ENCODE measurements at places on chromosomes 2 and 18.

DNA sequence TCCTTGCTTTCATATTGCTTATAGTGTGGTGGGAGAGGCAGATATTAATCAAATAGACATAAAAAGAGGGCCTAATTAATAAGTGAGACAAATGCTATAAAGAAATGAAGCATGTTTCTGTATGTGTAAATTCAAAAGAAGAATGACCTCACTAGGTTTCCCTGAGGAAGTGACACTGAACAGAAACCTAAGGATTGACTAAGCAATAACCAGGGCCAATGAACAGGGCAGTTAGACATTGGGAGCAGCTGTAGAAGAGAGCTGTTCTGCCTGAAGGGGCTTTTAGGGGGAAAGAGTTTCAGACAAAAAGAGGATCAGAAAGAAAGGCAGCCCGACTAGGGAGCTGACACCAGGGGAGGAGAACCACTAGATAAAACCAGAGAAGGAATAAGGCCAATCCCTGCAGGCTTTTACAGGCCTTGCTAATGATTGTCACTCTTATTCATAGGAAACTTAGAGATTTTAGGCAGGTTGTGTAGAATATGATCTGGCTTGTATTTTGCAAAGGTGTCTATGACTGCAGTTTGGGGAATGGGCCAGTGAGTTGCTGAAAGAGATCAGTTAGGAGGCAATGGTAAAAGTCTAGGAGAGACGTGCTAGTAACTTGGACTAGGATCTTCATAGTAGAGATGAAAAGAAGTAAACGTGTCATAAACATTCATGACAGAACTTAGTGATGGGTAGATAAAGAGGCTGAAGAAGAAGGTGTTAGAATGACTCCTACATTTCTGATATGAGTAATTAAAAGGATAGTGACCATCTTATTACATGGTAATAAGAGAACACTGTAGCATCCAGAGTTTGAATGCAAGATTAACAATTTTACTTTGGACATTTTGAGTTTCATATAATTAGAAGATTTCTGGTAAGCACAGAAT, 26.8 kb upstream of the NABP1 start:
- no peak for DNase-seq

- DNase-seq: no peak
These were observed 42.1 kb upstream of the ERMN start for GRCh38 chr2:157367704-157368103.

GRCh38 chr2:121409966-121410365, 120.7 kb upstream of the RNU4ATAC start:
- no peak for DNase-seq

DNA sequence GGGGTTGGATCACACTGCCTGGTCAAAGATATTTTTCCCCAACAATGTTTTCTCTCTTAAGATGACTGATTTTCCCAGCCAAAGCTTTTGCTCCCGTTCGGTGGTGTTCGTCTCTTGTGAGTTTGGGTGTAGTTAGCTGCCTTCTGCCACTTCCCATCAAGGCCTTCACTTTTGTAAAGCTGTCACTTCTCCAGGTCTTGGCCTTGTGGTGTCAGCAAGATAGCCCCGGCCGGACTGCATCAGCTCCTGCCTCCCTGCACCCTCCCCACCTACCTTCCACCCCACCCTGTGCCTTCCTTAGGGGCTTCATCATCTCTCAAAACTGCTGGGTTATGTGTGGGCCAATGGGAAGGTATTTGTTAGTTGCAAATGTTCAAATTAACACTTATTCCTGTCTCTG, 228.9 kb downstream of the BCL11A start:
- no peak for DNase-seq

DNA sequence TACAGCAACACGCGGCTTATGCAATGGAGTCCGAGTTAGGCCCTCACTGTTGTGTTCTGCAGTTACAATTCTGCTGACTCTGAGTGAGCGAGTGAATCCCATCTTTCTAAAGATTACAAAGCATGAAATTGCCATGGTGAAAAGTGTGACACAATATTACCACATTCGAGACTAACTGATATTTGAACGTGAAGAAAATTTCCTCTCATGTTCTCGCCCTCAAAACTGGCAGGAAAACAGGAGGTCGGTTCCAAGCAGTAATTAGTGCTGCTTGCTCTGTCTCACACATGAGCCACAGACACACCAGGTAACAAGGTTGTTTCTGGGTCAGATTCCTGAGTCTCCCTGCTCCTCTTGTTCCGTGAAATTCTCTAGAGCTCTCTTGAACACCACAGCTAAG, 93.7 kb upstream of the RIOK3 start:
- DNase-seq: no peak

GRCh38 chr18:60894254-60894945, 438.8 kb upstream of the CDH20 start:
- no peak for DNase-seq

- no peak for DNase-seq
These were observed 413.5 kb upstream of the HS6ST1 start for GRCh38 chr2:128731994-128732650.

GRCh38 chr18:2423761-2424160, 147.5 kb downstream of the METTL4 start:
- DNase-seq: no peak

- DNase-seq: no peak
These were observed 3.7 kb downstream of the GPR35 start for GRCh38 chr2:240628808-240629618.

DNA sequence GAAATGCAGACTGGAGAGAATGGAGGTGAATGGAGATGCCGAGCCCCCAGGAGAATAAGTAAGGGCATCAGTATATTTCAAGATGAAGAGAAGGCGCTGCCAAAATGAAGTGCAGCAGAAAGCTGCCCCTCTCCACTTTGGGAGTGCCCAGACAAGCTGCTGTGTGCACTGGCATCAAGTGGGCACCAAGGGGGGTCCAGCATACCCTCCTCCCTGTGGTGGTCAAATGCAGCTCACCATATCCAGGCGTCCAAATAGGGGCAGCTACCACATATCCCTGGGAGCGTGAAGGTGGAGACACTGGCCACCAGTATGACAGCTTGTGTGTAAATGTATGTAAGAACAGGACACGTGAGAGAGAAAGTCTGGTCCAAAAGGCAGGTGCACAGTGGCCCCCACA, 236.6 kb downstream of the KLHL29 start:
- DNase-seq: no peak

- no peak for DNase-seq
These were observed 28.6 kb upstream of the FHL2 start for GRCh38 chr2:105427485-105427884.

- DNase-seq: no peak
These were observed 207.2 kb downstream of the ZBTB7C start for GRCh38 chr18:48202006-48202348.

DNA sequence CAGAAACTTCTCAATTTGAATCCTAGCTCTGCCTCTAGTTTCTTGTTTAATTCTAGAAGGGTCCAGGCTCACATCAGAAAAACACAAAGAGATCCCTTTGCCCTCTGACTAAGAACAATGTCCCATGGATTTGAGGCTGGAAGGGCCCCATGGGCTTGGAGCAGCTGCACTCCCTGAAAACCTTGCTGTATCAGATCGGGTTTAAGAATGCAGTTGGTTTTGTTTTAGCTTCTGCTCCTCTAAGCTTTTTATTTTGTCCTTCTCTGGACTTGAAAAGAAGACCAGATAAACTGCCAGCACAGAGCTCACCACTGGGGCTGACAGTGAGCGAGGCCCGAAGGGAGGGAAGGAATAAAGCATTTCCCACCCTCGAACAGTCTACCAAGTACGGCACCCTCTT, 69.2 kb upstream of the WIPF1 start:
- no peak for DNase-seq

DNA sequence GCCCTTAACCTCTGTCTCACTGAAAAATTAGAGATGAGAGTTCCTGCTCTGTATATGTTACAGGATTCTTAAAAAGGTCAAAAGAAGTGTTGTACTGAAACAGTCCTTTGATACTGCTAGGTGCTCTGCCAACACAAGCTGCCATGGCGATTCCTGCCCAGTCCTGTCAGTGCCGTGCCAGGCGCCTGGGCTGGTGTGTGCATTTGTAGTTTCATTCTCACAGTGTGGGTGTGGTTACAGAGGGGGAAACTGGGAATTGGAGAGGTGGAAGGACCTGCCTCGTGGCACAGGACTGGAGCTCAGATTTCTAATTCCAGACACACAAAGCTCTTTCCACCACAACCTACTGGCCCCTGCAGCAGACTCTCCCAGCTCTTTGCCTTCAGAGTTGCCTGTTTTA, 122.3 kb upstream of the RAB6C start:
- DNase-seq: no peak

GRCh38 chr2:106232638-106233349, 38.7 kb upstream of the UXS1 start:
- no peak for DNase-seq

DNA sequence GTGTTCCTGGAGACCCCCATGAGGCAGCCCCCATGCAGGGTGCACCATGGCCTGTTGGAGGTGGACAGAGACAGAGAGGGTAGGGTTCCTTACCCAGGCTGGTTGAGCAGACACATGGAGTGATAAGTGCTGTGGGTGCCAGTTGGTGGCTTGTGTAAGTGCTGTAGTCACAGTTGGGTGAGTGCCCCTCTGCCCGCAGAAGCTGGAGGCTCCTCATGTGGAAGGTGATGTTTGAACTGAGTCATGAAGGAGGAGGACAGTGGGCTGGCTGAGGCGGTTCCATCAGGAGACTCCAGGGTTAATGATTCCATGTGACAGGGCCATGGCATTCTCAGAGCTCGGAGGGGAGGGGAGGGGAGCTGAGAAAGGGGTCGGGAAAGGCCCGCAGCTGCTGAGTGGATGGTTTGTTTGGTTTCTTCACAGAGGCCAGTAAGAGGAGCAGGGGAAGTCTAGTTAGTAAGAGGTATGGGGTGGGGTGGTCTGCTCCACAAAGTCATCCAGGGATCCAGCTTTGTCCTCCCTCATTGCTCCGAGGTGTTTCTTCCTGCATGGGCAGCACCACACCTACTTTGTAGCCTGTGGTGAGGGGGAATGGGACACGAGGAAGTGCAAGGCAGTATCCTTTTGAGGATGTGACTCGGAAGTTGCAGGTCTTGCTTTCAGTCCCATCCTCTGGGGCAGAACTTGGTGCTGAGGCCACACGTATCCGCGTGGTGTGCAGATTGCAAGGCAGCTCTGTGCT, 13.6 kb downstream of the IMPA2 start:
- no peak for DNase-seq

GRCh38 chr18:46677611-46678010, 20.6 kb upstream of the LOXHD1 start:
- DNase-seq: no peak

DNA sequence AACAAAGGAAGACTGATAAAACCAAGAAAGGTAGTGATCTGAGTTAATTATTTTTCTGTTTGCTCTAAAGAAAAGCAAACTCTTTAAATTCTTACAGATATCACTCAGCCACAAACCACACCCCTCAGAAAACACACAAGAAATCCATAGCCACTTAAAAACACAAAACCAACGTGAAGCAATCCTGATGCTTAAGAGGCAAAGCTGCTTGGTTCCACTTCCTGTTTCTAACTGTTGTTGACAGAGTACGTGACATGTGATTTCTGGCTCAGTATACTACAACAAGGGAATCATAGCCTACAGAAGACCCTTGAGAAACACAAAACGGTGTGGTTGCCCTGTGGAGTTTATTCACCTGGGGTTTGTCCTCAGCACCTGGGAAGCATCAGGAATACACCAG, 240.9 kb upstream of the APCDD1 start:
- DNase-seq: no peak

DNA sequence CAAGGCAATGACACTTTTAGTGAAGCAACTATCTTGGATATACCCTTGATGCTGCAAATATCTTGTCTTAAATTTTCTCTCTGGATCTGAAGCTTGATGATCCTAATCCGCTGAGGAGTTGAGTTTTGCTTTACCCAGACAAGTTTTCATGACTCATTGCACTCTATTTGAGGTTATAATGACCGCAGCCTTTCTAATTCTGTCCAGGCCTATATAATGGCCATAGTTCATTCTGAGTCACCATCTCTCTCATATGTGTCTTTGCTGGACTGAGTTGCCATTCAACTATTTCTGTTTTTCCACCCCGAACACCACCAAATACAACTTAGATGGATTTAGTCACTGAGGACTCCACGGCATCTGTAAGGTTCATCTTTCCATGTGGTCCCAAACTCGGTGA, 802.1 kb upstream of the FAM98A start:
- no peak for DNase-seq

- no peak for DNase-seq
These were observed 227.4 kb upstream of the CDH7 start for GRCh38 chr18:65523461-65523860.

GRCh38 chr18:74367905-74368304, 52.3 kb downstream of the C18orf63 start:
- no peak for DNase-seq

- no peak for DNase-seq
These were observed 30.9 kb upstream of the SERPINB12 start for GRCh38 chr18:63511285-63511684.

GRCh38 chr2:176240301-176240700, 28.9 kb upstream of the MTX2 start:
- no peak for DNase-seq

GRCh38 chr2:75077909-75078308, 119.5 kb downstream of the POLE4 start:
- no peak for DNase-seq

DNA sequence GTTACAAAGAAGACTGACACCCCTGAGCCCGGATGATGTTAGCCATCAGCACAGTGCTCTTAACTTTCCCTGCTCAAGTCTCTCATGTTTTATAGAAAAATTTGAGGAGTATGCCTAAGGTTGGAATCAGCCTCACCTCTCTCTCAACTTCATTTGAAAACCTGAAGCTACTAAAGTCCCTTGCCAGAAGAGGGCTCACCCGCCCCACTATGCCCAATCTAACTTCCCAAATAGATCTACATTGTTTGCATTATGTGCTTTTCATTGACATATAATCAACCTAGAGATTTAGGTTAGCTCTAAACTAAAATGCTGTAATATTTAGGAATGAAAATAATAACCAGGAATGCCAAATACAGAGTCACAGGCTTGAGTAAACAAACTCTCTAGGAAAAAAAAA, 305.4 kb downstream of the NCKAP5 start:
- DNase-seq: no peak

- DNase-seq: no peak
These were observed 29.5 kb upstream of the SMAD7 start for GRCh38 chr18:48979944-48980890.

GRCh38 chr2:148028781-148029180, 7.9 kb downstream of the MBD5 start:
- DNase-seq: no peak

- DNase-seq: no peak
These were observed 32.5 kb downstream of the FAM228A start for GRCh38 chr2:24207359-24207758.

Data from activated CD8-positive, alpha-beta memory T cell treated with anti-CD3 and anti-CD28 coated beads for 1 hour (primary cell).